Stimulated activated CD4-positive, alpha-beta T cell treated with anti-CD3 and anti-CD28 coated beads, Interleukin-1b, Interleukin-23, amount 100 ng/mL, for 1 hour (primary cell): ENCODE measurements at places on chromosomes 3 and 15.

DNA sequence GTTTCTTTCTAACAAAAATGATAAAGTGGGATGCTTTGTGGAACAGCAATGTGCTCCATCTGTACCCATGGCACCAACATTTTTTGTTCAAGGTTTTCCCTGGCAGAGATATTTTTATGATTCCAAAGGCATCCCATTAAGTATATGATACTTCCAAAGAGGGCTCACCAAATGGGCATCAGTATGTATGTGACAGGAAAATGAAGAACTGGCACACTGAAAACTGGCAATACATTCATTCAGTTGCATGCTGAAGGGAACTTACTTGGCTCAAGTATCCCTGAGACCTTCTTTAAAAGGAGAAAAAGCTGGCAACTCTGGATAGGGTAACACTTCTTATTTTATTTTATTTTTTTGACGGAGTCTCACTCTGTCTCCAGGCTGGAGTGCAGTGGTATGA, 249.8 kb downstream of the IL20RB start:
- no peak for DNase-seq

DNA sequence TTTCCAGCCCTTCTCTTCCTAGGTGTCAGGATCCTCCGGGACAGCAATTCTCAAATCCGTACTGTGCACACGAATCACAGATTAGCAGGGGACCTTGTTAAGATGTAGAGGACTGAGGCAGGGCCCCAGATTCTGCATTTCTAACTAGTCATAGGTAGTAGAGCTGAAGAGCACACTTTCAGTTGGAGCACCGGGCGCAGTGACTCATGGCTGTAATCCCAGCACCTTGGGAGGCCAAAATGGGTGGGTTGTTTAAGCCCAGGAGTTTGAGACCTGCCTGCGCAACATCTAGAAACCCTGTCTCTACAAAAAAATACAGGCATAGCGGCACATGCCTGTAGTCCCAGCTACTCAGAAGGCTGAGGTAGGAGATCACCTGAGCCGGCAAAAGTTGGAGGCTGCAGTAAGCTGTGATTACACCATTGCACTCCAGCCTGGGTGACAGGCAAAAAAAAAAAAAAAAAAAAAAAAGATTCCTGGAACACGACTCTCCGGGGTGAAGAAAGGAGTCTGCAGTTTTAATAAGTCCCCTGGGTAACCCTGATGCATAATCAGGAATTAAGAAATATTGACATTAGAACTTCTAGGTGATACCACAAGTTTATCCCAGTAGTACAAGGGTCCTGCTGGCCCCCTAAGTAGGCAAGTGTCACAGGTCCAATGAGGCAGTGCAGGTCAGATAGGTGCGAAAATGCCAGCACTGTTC, 21.4 kb upstream of the IGDCC3 start:
- DNase-seq: no peak

GRCh38 chr3:13579063-13579462, 30.1 kb downstream of the FBLN2 start:
- no peak for DNase-seq

DNA sequence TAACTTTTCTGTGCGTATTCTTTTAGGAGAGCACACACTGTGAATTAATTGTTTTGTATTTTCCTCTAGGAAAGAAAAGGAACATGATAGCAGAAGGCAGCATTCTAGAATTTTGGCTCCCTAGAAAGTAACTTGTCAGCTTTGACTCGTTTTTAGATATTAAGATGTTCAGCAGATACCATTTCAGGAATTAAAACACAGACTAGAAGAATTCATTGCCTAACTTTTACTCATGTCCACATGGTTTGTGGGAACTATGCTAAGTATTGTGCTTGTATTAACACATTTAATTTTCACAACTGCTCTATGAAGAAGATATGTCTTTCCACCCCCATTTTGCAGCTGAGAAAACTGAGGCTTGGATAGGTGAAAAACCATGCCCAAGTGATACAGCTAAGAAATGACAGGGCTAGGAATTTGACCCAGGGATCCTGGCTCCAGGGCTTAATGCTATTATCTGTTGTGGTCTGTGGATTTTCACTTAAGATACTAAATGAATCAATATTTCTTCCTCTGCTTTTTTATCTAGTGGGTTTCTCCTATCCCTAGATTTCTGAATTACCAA, 128.8 kb downstream of the MITF start:
- no peak for DNase-seq

DNA sequence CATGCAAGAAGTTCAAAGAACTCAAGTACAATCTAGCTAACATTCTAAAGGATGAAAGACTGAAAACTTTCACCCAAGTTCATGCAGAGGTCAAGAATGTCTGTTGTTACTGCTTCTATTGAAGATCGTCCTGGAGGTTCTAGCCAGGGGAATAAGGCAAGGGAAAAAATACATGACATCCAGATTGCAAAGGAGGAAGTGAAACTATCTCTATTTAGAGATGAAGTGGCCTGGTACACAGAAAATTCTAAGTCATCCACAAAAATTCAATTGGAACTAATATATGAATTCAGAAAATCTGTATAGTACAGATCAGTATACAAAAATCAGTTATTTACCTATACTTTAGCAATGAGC, 693.0 kb downstream of the NR2F2 start:
- DNase-seq: no peak

GRCh38 chr15:37100966-37101215, 542 bp upstream of the MEIS2 start:
- DNase-seq: no peak

GRCh38 chr3:60055765-60056164, 1005.9 kb upstream of the CFAP20DC start:
- no peak for DNase-seq

DNA sequence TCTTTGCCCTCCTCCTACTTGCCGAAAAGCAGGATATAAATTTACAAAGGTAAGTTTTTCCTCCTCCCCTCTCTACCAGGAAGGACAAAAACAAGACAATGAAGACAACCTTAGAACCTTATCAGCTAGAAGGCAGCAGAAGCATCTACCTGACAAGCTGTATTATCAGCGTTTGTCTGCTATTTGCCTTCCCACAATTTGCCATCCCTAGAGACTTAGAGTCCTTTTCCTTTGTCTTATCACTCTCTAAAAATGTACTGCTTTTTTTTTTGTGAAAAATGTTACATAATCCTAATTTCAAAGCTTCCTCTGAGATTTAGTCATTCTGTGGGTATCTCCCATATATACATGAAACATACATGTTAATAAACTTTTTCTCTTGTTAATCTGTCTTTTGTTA, 176.9 kb upstream of the PROK2 start:
- DNase-seq: no peak

- no peak for DNase-seq
These were observed 24.7 kb upstream of the KIF23 start for GRCh38 chr15:69389426-69389825.

GRCh38 chr15:52710050-52710707, 31.0 kb upstream of the ATOSA start:
- no peak for DNase-seq

- DNase-seq: no peak
These were observed 69.5 kb upstream of the EPHB3 start for GRCh38 chr3:184491867-184492615.

- no peak for DNase-seq
These were observed 169.3 kb downstream of the GREM1 start for GRCh38 chr15:32887090-32887489.

DNA sequence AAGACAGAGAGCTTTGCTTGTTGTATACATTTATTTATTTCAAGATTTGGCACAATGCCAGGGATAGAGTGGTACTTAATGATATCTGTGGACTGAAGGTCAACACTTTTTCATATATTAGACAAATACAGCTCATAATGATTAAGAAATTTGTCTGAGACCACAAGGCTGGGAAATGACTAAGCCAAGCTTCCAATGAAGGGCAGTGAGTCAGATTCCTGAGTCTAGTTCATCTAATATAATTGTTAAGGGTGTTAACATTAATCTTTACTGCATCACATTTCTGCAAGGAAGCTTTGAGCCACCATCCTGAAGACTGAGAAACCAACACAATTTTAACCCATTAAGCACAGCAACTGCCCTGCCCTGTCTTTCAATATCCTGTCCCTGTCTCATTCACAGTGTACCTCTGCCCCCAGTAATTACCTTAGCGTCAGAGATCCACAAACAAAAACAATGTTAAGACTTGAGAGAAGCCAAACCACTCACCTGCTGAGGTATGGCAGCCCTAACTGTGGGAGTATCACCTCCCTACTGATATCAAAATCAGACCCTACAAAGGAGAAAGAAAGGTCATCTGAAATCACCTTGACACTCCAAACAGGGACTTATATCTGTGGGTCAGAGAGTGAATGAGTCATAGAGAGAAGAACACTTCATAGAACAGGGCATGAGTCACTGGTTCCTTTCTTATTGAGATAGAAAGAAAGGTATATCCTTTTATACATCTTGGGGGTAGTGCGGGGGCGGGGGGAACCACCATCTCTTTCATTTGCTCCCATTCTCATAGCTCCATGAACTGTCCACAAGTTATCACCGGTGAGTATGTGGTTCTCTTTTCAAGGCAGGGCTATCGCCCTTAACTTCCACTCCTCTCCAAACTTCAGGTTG, 74.7 kb downstream of the MAGI1 start:
- no peak for DNase-seq

GRCh38 chr15:76360416-76360815, 23.8 kb downstream of the ISL2 start:
- DNase-seq: no peak

GRCh38 chr3:15218689-15219088, 12.6 kb downstream of the CAPN7 start:
- DNase-seq: no peak

- no peak for DNase-seq
These were observed 166.6 kb downstream of the TIGIT start for GRCh38 chr3:114460459-114460858.

DNA sequence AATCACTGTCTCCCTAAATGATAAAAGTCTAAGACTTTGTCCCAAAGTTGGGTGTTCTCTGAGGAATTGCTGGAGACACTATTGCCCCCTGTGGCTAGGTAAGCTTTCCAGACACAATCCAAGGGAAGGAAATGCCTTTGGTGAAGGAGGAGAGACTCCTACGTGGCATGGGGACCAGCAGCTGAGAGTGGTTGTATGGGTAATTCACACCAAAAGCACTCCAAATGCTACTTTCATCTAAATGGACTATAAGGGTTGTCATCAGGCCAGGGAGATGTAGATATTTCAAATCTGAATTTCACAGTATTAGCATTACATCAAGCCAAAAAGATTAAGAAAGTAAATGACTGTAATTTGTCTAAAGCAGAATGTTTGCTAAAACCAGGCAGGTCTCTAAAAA, 400.8 kb upstream of the THBS1 start:
- DNase-seq: no peak

DNA sequence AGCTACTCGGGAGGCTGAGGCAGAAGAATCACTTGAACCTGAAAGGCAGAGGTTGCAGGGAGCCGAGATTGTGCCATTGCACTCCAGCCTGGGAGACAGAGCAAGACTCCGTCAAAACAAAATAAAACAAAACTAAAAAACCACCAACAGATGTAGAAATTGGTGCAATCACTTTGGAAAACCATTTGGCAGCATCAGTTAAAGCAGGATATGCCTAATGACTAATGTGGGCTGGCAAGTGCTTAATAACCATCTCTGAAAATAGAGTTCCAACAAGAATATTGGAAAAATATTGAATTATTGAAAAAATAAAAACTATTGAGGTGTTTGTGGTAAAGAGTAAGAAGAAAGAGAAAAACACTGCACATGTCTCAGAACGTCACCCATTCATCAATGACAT, 16.1 kb upstream of the RTP3 start:
- DNase-seq: no peak

- DNase-seq: no peak
These were observed 257.3 kb downstream of the ABHD5 start for GRCh38 chr3:43948013-43948412.

GRCh38 chr3:160568989-160569388, 3.6 kb upstream of the KPNA4 start:
- no peak for DNase-seq

DNA sequence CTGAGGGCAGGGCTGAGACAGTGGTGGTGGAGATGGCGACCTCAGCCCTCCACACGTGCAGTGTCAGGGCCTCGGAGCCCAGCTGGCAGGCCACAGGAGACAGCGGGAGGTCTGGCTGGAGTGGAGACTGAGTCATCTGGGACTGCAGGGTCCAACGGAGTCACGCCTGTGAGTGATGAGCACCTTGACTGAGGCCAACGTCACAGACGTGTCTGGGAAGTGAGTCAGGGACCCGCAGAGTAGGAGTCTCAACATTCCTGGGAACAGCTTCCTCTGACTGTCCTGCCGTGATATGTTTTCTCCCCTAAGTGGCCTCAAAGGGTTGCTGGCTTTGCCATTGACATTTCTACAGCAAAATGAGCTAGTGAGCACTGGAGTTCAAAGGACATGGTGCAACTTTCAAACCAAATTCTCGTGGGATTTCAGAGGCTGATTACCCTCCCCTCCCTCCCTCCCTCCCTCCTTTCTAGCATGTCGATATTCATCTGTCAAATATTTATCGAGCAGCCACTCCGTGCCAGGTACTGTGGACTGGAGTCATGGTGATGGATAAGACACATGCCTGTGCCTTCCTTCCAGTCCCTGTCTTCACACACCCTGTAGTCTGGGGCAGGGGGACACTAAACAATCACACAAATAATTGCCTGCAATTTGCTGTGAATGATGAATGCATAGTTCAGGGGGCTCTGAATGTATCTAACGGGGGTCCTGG, 53.3 kb upstream of the AMOTL2 start:
- DNase-seq: no peak

DNA sequence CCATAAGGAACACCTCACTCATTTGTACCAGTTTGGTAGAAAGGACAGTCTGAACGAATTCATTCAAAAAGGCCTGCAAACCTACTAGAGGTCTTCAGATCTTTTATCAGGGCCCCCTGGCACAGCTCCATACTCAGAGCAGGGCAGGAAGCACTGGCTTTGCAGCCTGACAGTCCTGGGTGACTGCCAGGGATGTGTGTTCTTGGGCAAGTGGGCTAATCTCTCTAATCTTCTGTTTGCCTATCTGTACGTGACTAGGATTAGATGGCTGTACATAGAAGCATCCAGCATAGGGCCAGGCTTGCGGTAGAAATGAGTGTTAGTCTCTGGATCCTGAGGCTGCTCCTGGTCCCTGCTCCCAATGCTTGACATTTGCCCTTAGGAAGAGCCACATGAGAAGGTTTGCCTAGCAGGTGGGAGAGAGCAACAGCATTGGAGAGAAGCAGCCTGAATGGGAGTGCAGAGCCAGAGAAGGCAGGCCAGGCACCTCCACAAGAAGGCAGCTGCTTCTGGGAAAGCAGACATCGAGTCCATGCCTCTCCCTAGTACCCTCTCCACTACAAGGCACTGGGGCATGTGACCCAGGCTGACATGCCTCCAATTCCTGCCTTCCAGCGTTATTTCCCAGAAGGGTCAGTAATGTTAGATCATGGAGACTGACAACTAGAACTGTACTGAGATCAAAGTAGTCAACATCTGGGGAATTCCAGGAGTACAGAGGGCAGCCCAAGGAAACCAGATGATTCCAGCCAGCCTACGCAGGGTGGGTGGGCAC, 1.0 kb upstream of the CXCR6 start:
- DNase-seq: no peak

- no peak for DNase-seq
These were observed 1.1 kb downstream of the TNNC1 start for GRCh38 chr3:52452570-52453221.
